KG1 (cell line): ENCODE measurements at places on chromosomes 2 and 18.

DNA sequence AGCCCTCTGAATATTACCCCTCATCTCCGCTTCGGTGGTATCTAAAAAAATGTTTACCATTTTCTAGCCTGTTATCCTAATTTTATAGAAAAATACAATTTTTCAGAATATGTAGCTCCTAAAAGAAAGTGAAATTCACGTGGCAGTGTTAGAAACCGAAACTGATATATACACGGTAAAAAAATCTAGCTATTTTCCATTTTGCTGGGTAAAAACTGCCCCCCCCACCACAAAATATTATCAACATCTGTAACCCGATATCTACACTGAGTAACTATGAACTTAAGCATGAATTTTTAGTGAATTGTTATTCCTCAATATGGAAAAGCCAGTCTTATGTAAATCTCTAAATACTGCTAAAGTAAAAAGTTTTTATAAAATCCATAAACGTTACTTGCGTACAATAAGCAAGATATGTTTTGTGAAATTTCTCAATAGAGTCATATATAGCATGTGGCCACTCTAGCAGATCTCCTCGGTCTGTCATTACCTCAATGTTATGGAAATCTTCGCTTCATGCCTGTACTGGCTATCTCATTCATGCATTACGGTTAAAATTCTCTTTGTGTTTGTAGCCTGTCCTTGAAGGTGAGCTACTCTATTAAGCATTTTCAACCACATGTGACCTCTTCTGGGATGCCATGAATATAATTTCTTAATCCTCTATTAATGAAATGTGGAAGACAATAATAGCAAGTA lies 524.2 kb downstream of the TRIB2 start:
- DNase-seq, result no peak

GRCh38 chr2:117703858-117704257 lies 110.6 kb upstream of the DDX18 start:
- no peak for DNase-seq

DNA sequence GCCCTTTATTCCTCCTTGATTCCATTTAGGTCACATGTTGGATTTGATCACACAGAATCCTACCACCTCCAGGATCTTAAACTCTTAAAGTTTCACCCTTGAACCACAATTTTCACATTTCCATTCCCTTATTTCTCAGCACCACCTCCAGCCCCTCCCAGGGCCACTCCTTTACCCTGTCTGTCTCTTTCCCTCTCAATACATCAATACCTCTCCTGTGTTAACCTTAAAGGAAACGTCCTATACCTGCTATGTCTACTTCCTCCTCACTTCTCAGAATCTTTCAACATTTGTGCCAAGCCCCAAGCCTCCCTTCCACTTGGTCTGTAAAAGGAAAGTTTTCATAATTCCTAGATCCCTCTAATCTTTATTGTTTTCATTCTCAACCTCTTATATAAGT lies 158.8 kb downstream of the BAZ2B start:
- no peak for DNase-seq

DNA sequence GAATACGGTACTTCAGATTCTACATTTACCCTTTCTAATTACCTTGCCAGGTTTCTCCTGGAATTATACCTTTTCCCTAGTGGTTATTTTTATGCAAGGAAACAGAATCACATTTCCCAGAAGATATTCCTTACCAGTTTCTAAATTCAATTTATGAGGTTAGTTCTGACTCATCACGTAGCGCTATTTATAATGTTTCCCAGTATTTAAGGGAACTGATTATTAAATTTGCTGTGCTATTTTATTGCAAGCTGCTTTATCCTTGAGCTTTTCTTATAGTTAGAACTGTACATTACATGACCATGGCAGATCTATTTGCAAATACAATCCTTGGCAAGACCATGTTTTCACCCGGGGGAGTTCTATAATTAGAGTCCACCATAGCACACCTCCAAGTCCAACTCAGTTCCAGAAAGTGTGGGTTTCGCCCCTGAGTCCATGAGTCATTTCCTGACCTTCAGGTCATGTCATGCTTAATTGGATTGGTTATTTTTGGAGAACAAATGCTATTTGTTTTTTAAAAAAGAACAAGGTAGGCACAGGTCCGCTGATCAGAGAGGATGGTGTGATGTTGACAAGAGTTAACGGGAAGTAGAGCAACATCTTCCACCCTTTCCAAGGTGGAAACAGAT lies 126.6 kb downstream of the ZNF532 start:
- DNase-seq, result no peak

DNA sequence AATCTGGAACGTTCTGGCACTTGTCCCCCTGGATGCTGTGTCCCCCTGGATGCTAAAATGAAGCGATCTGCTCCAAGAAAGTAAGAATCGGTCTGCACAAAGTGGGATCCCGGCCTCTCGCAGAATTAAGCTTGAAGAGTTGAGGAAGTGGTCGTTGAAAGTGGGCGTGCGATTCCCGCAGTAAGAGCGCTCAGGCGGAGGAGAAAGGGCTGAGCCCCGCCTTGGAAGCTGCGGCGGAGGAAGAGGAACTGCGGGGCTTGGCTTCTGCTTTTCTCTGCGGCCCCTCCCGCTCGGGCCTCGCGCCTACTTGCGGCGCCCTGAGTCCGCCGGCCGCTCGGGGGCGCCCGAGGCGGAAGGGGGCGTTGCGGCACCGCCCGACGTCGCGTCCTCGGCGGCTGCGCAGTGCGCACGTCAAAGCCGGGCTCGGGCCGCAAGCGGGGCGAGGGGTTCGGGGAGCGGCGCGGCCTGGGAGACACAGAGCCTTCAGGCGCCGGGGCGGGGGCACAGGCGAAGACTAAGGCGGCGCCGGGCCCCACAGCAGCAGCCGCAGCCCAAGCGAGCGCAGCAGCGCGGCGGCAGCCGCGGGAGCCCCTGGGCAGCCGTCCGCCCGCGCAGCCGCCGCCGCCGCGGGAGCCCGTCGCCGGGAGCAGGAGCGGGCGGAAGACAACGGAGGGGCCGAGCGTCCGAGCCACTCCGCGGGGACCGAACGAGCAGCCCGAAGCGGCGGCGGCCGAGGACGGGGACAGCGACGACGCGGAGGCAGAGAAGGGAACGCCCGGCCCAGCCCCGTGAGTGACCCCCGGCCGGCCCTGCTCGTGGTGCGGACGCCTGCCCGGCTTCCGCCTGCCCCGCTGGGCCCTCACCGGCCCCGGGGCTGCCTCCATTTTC lies at the start of gene CAB39:
CAB39 (plus strand) TSS at position 400 of the 888 bp plus-strand sequence. CDS start 47,160 bp downstream, outside the sequence.
- DNase-seq, result peak; percentile 92

DNA sequence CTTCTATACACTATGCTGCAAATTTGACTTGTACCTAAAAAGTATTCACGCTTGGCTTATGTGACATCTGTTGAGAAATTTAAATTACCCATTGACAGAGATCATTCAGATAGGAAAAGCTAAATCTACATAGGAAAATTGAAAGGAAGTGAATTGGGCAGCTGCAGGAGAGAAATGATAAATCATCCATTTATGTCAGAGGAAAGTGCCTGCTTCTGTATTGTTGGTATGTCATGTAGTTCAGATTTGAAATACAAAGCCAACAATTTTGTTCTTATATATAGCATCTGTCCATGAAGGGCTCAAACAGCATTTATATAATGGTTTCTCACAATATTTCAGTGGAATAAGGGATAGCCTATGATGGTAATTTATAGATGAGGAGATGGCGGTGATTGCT lies 17.6 kb downstream of the LINC00305 start:
- DNase-seq, result no peak

- no peak for DNase-seq
These were observed 189.6 kb upstream of the PIK3C3 start for GRCh38 chr18:41765460-41765859.

GRCh38 chr2:239762106-239762505 lies 263.0 kb downstream of the NDUFA10 start:
- DNase-seq, result no peak

DNA sequence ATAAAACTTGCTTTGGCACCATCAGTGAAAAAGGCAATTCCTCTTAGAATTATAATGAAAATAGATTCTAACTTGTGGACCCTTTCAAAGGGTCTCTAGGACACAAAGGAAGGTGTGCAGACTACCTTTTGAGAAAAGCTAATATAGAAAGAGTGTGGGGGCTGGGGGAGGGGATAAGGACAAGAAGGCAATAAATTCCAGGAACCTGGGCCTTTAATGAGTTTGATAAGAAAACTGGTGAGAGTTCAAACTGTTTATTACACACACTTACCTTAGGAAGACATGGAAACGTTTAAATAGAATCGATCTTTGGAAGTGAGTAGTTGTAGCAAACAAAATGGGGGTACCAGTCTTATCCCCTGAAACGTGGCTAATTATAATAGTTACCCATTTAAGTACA lies 39.6 kb upstream of the PGAP1 start:
- no peak for DNase-seq

- DNase-seq, result no peak
These were observed 63.5 kb upstream of the CTLA4 start for GRCh38 chr2:203804070-203804469.

GRCh38 chr2:18630101-18630500 lies 40.7 kb upstream of the NT5C1B start:
- no peak for DNase-seq

GRCh38 chr2:217421834-217422233 lies 562.0 kb upstream of the TNP1 start:
- DNase-seq, result no peak

DNA sequence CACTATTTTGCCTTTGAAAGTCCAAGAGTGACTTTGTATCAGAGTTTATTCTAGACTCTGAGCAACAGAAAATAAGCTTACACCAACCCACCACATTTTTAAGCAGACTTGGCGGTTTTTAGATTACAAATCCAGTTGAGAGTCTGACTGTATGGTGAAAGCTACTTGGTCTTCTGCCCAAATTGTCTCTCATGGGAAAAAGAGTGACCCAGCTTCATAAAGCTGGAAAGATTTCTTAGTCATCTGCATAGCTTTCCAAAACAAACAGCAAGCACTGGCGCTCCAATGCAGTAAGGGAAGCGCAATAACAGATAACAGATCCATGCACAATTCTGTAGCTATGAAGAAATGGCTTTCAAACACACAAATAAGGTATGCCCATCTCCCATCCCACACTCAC lies 7.1 kb downstream of the DSG1 start:
- DNase-seq, result no peak

DNA sequence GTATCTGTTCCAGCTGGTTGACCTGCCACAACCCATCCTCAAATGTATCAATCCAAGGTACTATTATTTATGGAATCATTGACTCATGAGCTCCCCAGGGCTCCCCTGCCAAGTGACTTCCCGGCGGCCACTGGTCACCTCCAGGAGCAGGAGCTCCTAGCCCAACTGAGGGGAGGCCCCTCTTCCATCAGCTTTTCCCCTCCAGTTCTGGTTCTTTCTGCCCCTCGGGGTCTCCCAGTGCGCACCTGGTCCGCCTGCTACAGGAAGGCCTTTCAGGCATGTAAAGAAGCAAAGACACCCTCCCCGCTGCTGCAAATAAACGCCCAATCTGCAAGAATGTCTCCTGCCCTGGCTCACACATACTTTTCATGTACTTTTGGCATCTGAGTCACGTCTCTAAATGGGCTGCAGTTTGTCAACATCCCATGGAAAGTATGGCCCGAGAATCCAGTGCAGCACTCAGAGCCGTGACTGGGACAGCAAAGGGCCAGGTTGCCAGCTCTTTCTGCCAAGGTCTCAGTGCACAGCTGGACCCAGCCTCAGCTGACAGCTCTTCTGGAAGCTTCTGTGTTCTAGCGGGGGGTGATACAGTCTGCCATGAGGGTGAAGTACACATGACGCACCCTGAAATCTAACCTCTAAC lies 41.4 kb downstream of the KLHL29 start:
- no peak for DNase-seq

DNA sequence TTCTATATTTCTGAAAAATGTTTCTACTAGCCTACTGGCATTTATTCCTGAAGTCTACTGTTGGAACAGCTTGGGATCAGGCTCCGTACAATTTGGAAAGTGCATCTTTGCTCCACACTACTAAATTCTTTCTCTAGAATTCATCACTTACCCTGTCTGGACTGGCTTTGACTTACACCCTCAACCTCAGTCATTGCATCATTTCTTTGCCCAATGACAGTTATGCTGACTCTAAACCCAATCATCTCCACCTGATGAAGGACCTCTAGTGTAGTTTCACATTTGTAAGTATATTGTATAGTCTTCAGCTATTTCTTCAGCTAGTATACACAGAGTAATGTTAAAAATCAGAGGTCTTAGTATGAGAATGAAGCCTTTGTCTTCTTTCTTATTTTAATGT lies 359.6 kb upstream of the MC4R start:
- DNase-seq, result no peak

DNA sequence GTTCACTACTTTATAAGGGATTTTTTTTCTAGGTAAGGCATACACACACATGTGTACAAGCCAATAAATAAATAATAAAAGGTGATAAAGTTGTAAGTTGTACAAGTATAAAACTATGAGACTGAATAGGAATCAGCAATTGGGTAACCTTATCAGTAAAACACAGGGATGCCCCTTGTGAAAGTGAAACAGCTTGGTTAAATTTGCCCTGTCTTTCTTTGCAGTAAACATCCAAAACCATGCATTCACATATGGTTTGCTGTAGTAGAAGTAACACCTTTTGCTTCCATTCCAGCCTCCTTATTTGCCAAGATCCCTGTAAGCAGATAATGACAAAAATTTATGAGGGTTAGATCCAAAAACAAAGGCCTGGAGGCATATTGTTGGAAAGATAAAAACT lies 44.3 kb upstream of the NEUROD1 start:
- DNase-seq, result no peak

GRCh38 chr2:16682431-16683118 lies 16.9 kb upstream of the CYRIA start:
- no peak for DNase-seq

GRCh38 chr2:36701918-36702317 lies 5.4 kb downstream of the VIT start:
- DNase-seq, result no peak

GRCh38 chr2:207167099-207167923 lies 1.6 kb upstream of the KLF7 start:
- peak; percentile 47 for DNase-seq

- DNase-seq, result no peak
These were observed 233.9 kb downstream of the SLC4A3 start for GRCh38 chr2:219861307-219861706.

GRCh38 chr18:48828194-48828545 lies 122.6 kb downstream of the SMAD7 start:
- DNase-seq, result no peak

GRCh38 chr18:27349284-27349882 lies 164.3 kb upstream of the CHST9 start:
- DNase-seq, result no peak

GRCh38 chr18:12637393-12637792 lies 20.5 kb downstream of the SPIRE1 start:
- DNase-seq, result no peak

- DNase-seq, result no peak
These were observed 923.8 kb downstream of the LRP1B start for GRCh38 chr2:141207036-141207385.

GRCh38 chr2:239953418-239954061 lies 71.6 kb downstream of the NDUFA10 start:
- DNase-seq, result no peak
